ENCODE measurements at places on chromosomes 16 and 17. TPM values are rescaled to one million over a fixed set of nuclear protein-coding genes. Genes with fewer than 3 reads are reported as not detected.

Gene HOXB6
- total RNA-seq, result not detected

Gene USP43
- 9.1 TPM for total RNA-seq

Gene CMTM1
- total RNA-seq, result 3.3 TPM

DNA sequence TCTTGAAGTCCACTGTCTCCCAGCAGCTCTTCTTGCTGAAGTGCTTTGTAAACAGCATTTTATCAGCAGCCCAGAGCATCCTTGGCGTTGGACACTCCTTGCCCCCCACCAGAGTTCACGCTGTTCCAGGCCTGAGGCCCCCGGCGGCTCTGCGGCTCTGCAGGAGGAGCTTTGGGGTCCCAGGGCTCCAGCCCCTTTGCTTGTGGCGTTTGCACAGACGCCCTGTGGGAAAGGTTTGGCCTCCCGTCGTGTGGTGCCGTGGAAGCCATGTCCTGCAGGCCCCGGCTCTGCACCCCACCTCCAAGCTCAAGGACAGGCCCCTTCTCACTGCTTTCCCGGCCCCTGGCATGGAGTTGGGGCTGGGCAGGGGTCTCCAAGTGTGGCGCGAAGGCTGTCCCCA is 14.1 kb downstream of the METRNL start:
- H3K36me3 ChIP-seq, result no peaks in the 10 kb centered on the region
- H3K27me3 ChIP-seq, result no peaks in the 10 kb centered on the region
- H3K27ac ChIP-seq, result no peak overlapping the region
- no peak for DNase-seq
- H3K4me1 ChIP-seq, result no peaks in the 10 kb centered on the region

DNA sequence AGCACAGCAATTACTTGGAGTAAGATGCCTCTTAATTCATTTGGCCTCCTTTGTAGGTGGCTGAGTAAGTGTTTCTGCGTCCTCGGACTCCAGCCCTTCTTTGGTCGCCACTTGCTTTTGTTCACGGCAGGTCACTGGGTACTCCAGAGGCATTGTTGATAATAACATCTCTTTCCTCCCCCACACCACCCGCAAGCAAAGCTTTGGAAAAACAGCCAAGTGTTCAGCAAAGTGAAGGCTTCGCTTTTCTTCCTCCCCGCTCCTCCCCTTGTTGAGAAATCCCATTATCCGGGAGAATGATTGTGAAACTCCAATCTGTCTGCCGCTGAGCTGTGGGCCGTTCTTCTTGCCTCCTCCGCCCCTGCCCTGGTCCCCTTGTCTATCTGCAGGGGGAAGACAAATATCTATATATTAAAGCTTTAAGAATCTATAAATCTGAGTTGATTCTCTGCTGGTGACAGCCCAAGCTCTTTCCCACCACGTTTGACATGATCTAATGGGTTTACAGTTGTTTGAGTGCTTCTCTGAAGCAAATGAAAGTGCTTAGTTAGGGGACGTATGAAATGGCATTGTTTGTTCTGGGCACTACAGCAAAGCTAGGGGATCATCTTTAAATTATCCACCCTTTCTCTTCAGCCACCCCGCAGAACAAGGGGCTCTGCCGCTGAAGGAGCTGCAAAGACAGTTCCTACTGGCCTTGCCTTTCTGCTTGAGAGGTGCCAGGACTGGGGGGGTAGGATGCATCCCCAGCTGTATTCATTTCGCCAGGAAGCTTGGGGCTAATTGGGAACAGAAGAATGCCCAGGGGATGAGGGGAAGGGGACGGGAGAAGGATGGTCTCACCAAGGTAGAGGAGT is 167.1 kb downstream of the CCDC182 start:
- H3K4me3 ChIP-seq, result peak overlapping the region; percentile 54
- H3K36me3 ChIP-seq, result no peaks in the 10 kb centered on the region
- peaks cover 10% of the 10 kb centered on the region for H3K4me1 ChIP-seq
- H3K27me3 ChIP-seq, result no peaks in the 10 kb centered on the region
- DNase-seq, result peak; percentile 79

DNA sequence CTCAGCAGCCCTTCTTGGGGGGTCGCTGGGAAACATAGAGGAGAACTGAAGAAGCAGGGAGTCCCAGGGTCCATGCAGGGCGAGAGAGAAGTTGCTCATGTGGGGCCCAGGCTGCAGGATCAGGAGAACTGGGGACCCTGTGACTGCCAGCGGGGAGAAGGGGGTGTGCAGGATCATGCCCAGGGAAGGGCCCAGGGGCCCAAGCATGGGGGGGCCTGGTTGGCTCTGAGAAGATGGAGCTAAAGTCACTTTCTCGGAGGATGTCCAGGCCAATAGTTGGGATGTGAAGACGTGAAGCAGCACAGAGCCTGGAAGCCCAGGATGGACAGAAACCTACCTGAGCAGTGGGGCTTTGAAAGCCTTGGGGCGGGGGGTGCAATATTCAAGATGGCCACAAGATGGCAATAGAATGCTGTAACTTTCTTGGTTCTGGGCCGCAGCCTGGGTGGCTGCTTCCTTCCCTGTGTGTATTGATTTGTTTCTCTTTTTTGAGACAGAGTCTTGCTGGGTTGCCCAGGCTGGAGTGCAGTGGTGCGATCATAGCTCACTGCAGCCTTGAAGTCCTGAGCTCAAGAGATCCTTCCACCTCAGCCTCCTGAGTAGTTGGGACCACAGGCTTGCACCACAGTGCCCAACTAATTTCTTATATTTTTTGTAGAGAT is 3.4 kb downstream of the STH start:
- peak; percentile 96 for DNase-seq
- H3K27ac ChIP-seq, result no peak overlapping the region
- H3K27me3 ChIP-seq, result no peaks in the 10 kb centered on the region
- H3K4me1 ChIP-seq, result no peaks in the 10 kb centered on the region
- H3K4me3 ChIP-seq, result no peak overlapping the region

Gene ATF7IP2
- total RNA-seq, result 20.5 TPM

Gene FGF11
- total RNA-seq, result 8.8 TPM

Gene UBTF
- total RNA-seq, result 32.8 TPM

DNA sequence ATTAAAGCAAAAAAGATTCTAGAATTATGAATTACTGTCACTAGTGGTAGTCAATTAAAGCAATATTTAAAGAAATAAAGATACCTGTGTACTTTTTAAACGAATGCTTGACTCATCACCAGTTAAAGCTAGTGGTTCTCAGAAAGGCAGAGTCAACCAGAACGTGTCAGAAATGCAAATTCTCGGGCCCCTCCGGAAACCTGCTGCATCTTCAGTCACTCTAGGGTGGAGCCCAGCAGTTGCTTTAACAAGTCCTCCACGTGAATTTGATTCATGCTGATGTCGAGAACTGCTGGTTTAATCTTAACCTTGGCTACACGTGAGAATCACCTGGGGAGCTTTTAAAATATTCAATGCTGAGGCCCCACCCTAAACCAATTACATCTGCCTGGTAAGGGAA is 169.8 kb upstream of the SDK2 start:
- H3K4me3 ChIP-seq, result no peak overlapping the region
- DNase-seq, result peak; percentile 76
- H3K27me3 ChIP-seq, result peaks cover 7% of the 10 kb centered on the region

- no peaks in the 10 kb centered on the region for H3K27me3 ChIP-seq
- DNase-seq, result no peak
- peaks cover 78% of the 10 kb centered on the region for H3K36me3 ChIP-seq
- no peak overlapping the region for H3K4me3 ChIP-seq
- no peaks in the 10 kb centered on the region for H3K4me1 ChIP-seq
Measured at GRCh38 chr17:1779571-1780131, 17.8 kb downstream of the SERPINF1 start.

DNA sequence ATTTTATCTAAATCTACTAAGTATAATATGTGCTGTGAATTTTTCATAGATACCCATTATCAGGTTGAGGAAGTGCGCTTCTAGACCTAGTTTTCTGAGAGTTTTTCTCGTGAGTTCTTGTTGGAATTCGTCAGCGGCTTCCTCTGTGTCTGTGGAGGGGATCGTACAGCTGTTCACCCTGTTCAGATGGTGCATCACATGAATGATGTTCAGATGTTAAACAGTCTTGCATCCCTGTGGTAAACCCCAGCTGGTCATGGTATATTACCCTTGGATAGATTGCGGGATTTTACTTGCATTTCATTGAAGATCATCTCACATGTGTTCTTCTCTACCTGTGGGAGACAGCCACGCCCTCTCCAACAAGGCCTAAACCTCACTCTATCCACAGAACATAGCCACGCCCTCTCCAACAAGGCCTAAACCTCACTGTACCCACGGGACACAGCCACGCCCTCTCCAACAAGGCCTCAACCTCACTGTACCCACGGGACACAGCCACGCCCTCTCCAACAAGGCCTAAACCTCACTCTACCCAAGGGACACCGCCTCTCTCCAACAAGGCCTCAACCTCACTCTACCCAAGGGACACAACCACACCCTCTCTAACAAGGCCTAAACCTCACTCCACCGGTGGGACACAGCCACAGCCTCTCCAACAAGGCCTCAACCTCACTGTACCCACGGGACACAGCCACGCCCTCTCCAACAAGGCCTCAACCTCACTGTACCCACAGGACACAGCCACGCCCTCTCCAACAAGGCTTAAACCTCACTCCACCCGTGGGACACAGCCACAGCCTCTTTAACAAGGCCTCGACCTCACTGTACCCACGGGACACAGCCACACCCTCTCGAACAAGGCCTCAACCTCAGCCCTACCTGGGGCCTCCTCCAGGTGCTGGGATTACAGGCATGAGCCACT is 180.2 kb upstream of the CHMP6 start:
- H3K27me3 ChIP-seq, result no peaks in the 10 kb centered on the region
- peaks cover 9% of the 10 kb centered on the region for H3K36me3 ChIP-seq
- peak; percentile 31 for DNase-seq

DNA sequence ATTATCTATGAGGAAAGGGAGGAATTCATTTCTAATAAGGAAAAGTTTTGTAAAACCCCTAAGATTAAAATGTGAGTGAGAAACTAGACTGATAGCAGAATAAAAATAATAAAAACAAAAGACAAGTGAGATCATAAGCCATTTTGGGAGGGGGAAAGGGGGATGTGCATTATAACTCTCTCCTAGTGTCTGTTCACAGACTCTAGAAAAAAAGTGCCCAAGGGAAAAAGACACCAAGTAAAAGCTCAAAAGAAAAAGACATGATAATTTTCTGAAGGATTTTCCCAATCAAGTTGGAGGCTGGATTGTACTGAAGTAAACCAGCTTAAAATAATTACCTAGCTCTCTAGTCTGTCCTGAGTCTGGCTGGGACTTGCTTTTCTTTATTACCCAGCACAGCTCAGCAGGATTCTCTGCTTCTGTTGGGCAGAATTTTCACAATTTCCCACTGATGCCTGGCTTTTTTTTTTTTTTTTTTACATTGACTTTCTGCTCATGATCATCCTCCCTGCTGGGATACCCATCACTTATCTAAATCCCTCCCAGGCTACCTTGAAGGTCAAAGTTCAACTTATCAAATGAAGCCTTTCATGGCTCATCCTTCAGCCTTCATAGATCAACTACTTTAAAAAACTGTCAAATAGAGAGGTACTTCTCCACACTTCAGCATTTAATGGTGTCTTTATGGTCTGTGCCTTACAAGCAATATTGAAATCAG is 124.2 kb upstream of the KCNJ16 start:
- no peak overlapping the region for H3K27ac ChIP-seq
- DNase-seq, result no peak
- no peak overlapping the region for H3K4me3 ChIP-seq
- H3K4me1 ChIP-seq, result peaks cover 2% of the 10 kb centered on the region
- H3K27me3 ChIP-seq, result peaks cover 3% of the 10 kb centered on the region

Gene KRTAP9-3
- not detected for total RNA-seq

DNA sequence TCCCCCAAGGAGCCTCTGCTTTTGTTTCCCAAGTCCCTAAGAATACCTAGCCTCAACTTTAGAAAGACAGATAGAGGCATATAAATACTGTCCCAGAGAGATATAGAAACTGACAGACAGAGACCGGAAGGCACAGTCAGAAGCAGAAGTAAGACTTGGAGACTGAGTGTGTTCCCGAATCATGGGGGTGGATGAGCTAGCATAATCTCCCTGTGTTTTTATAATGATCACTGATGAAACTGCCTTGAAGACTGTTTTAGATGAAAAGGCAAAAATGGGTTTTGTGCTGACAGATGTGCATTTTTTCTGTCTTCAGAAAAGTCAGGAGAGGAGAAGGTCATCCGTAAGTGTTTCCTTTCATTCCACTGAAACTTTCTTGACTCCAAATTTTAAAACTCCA is 8.3 kb upstream of the PSMD3 start:
- peaks cover 5% of the 10 kb centered on the region for H3K4me1 ChIP-seq
- peaks cover 7% of the 10 kb centered on the region for H3K27me3 ChIP-seq
- H3K27ac ChIP-seq, result no peak overlapping the region
- H3K4me3 ChIP-seq, result no peak overlapping the region
- DNase-seq, result no peak
